ENCODE measurements at places on chromosomes 3 and 15. TPM values are rescaled to one million over a fixed set of nuclear protein-coding genes. Genes with fewer than 3 reads are reported as not detected.

Gene TRH
- 0.36 TPM for polyA plus RNA-seq

Gene KCNMB3
- polyA plus RNA-seq: 10.4 TPM

DNA sequence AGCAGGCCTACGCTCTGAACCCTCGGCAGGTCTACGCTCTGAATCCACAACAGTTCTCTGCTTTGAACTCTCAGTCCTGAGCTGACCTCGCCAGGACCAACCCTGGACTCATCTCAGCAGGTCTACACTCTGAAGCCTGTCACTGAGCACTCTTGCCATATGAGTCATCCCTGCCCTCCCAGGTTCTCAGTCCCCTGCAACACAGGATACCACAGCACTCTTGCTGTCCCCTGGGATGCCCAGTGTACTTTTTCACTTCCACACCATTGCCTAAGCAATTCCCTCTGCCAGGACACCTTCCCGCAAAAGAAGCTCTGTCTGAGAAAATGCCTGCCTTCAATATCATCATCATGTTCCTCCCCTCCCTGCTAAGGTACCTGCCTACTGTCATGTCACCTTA is 42.0 kb downstream of the NUP210 start:
- peak; percentile 32 for DNase-seq

Gene CYB561D2
- polyA plus RNA-seq: 8.5 TPM

DNA sequence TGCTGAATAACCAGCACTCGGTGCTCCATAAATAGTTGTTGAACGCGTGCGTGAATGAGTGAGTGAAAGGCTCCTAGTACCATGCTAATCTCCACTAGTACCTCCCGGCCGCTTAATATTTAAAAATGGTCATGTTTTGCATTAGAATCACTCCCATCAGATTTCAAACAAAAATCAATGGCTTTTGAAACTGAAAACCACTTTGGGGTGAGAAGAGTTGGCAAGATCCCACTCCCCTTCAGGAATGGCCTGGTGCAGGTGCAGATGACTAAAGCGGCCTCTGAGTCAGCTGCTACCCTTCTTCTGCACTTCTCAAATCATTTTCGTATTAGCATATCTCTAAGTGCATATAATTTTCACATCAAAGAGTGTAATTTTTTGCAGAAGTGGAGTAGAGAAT is 425.3 kb upstream of the PROK2 start:
- DNase-seq: no peak

Gene MUC13
- not detected for polyA plus RNA-seq

Gene TLR9
- polyA plus RNA-seq: 0.28 TPM

DNA sequence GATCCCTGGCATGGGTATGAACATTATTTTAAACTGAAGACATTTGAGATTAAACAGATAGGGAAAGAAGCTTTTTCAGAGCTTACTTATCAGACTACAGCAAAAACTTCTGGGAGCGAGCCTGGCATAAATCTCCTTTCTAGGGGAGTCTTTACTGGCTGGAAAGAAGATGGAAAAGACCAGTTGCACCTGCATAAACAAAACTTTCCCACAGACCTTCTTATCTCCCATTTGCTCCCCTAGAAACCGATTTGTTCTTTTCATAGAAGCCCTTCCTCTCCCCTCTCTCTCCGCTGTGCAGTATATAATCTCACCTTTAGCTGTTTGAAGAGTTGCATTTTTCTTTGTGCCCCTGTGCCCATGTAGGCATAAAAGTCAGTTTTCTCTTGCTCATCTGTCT is 93.2 kb downstream of the CHRNA7 start:
- DNase-seq: no peak

DNA sequence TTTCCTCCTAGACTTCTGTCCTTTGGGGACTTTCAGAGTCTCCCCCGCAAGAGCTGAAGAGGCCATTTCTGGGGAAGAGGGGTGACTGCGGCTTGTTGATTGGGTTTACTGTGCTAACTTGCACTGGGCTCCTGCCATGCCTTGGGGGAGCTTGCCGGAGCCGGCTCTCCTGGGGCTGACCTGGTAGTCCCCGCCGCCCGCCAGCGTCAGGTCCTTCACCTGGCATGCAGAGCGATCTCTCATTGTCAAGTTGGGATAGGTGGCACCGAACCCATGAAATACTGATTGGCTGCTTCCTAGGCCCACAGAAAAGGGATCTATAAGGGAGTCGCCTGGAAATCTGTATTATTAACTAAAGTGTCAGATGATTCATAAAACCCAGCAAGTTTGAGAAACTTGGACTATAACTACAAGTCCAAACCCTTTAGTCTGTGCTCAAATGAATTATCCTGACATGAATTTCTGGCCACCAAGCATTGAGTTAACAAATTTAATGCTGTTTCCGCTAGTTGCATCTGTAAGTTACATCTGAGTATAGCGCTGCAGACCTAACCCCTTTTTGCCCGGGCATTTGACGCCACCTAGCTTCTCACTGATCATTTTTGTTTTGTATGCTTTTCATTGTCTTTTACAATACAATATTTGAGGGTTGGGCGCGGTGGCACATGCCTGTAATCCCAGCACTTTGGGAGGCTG is 607 bp upstream of the IMP3 start:
- peak; percentile 42 for DNase-seq

Gene ATRIP
- 13.3 TPM for polyA plus RNA-seq

- DNase-seq: peak; percentile 87
Measured at GRCh38 chr3:49339581-49339940, 292 bp downstream of the USP4 start.

Gene IL5RA
- 1.3 TPM for polyA plus RNA-seq

DNA sequence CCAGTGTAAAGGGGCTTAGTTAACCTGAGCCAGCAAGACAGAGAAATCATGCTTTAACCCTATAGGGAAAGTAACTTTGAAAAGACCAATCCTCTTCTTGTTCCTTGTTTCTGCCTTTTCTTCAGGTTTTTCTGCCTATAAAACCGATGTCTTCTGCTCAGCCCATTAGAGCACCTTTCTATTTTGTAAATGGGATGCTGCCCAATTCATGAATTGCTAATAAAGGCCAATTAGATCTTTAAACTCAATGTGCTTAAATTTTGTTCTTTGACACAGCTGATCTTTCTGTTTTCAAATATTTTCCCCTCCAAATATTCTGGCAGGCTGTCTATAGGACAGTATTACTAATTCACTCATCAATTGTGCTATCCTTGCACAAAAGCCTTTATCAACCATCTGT is 33.8 kb upstream of the SPTSSB start:
- no peak for DNase-seq

Gene PIGZ
- polyA plus RNA-seq: 1.9 TPM

GRCh38 chr3:151733613-151734012 is at the start of gene AADACL2:
AADACL2 (plus strand) TSS chr3:151733927; CDS start chr3:151734036, 109 bp downstream.
- DNase-seq: no peak

Gene GPR156
- 2.6 TPM for polyA plus RNA-seq

Gene SETD2
- 68.9 TPM for polyA plus RNA-seq
